ENCODE measurements at places on chromosomes 2 and 18. TPM values are rescaled to one million over a fixed set of nuclear protein-coding genes. Genes with fewer than 3 reads are reported as not detected.

GRCh38 chr18:58401191-58401590 lies 227.7 kb downstream of the ALPK2 start:
- DNase-seq: no peak

The IL18RAP gene
- 0.70 TPM for polyA plus RNA-seq

DNA sequence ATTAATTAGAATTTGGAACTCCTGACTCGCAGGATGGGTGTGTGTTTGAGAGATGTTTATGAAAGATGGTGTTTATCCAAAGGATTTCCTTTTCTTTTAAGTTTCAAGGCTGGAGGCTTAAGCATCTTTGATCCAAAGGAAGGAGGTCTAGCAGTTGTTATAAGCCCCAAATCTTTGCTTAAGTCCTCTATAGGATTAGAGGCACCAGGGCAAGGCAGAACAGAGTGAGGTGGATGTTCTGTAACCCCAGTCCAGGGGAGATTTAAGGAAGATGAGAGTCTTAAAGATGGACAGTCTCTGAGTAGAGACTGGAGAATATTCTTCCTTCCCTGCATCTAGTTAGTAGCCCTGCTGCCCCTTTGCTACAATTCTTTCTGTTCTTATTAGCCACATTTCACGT lies 17.5 kb downstream of the LBH start:
- DNase-seq: no peak

- DNase-seq: no peak
Observed at GRCh38 chr18:47898696-47899095, 31.8 kb downstream of the SMAD2 start.

DNA sequence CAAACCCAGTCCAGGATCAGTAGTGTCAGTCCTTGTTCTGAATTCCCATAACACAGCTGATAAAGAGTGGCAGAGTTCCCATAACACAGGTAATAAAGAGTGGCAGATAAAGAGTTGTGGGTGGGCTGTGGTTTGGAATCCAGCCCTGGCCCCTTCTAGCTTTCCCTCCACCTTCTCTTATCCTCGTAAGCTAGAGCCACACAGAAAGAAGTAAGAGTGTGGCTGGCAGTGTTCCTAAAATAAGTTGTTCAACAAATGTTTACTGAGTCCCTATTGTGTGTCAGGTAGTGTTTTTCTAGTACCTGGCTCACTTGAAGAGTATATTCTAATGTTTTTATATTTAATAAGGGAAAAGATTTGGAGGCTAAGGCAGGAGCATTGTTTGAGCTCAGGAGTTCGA lies 65.0 kb upstream of the BCL2L11 start:
- DNase-seq: no peak

GRCh38 chr2:204027091-204027490 lies 90.5 kb downstream of the ICOS start:
- no peak for DNase-seq

DNA sequence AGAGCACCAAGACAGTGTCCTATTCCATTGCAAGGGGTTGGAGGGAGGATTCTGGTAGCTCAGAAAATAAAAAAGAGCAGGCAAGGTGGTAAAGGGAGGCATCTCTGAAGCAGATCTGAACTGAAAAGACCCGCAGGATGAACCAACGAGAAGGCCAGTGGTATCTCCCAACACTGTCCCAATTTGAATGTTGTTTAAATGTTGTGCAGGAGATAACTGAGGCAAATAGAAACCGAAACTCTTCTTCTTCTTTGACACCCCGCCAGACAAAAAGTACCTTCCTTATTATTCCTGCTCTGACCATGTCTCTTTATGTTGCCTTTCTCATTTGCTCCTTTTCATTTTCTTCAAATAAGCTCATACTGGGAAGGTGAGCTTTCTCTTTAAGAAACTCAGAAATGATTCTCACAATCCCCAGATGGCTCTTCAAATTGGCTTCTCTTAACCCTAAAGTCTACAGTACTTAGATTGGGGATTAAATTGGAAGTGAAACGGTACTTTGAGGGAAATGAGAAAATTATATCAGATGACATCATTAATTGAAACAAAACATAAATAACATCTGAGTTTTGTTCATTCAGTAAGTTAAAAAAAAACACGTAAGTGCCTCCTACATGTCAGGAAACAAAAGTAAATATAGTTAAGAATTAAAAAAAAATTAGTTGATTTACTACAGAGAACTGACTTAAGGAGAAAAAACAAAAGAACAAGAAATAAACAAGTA lies 143.6 kb downstream of the WDPCP start:
- no peak for DNase-seq

The RAMP1 gene
- polyA plus RNA-seq: 7.1 TPM

- DNase-seq: no peak
Observed at GRCh38 chr2:156331572-156332283, 793 bp downstream of the NR4A2 start.

DNA sequence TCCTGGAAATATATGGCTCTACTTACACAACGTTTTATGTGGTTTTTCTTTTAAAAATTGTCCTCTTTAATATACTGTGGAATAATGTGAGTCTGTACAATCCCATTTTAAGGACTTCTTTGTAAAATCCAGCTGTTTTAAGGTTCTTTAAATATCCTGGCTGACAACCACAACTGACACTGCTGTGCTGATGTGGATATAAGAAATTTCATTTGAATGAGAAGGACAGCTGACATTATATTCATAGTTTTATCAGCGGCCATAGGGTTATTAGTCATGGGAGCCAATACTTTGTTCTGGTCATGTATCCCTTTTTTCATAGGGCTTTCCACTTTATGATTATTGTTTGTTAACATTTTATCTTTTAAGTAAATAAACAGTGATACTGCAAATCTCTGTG lies 169.5 kb downstream of the CAMKMT start:
- no peak for DNase-seq

GRCh38 chr2:241922411-241922810 lies 52.9 kb downstream of the RTP5 start:
- no peak for DNase-seq

- no peak for DNase-seq
Observed at GRCh38 chr2:177889818-177890460, 182.6 kb downstream of the PDE11A start.

GRCh38 chr2:136310797-136311603 lies 193.1 kb upstream of the CXCR4 start:
- no peak for DNase-seq

The ACTG2 gene
- 1.6 TPM for polyA plus RNA-seq

GRCh38 chr2:2655453-2656114 lies 324.5 kb upstream of the MYT1L start:
- no peak for DNase-seq

- DNase-seq: no peak
Observed at GRCh38 chr2:11466307-11467128, 557 bp upstream of the E2F6 start.

GRCh38 chr18:45850021-45850420 lies 24.5 kb downstream of the SIGLEC15 start:
- DNase-seq: no peak

The CHST9 gene
- polyA plus RNA-seq: 3.9 TPM

GRCh38 chr2:102418421-102418961 lies 4.5 kb upstream of the IL18RAP start:
- DNase-seq: no peak

- DNase-seq: no peak
Observed at GRCh38 chr2:223093436-223094241, 41.6 kb downstream of the KCNE4 start.

DNA sequence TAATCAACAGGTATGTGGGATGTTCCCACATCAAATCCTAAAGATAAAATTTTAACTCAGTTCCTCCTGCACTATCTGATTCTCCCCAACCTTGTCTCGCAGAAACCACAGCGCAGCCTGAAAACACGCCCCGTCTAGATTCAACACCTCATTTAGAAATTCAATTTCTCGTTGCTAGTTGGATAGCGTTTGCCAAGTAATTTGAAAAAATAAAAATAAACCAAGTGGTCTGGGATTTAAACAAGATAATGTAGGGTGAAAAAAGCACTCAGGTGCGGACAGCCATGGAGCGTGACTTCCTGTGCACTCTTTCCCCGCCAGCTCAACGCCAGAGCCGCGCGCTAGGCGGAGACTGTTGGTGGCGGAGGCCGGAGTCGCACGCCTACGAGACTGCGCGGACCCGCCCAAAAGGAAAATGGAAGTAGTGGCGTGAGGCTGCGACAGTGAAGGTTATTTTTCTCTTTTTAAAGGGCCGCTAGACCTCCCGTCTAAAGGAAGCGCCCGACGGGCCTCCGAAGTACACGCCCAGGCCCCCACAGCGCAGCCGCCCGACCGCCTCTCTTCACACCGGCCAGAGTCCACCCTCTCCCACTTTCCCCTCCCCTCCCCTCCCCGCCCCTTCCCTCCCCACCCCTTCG lies 615 bp upstream of the CCNT2 start:
- DNase-seq: peak; percentile 84

The NDC80 gene
- 26.9 TPM for polyA plus RNA-seq

The PLEK gene
- 18.9 TPM for polyA plus RNA-seq

DNA sequence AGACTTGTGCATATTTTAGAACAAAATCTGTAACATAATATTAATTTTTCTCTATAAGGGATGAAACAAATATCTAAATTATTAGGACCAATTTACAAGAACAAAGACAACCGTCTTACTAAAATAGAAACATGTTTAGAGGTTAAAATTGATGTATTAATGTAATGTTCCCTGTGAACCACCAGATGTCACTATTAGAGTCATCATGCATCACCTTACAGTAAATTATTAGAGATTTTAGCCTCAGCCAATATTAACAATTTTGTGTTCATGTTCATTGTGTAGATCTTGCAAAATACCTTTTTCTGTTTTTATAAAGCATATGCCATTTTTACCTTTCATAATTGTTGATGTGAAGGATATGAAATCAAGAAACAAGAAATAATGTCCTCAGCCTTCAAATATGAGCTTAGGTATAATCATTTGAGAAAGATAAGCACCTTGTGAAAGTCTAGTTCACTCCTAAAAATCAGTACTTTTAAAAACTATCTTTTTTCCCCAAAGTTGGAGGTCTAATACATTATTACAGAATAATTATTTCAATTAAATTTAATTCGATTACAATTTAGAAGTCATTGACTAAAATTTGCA lies 344.3 kb upstream of the KCNH7 start:
- DNase-seq: no peak

The NTSR2 gene
- not detected for polyA plus RNA-seq

GRCh38 chr2:112682101-112682500 lies 36.4 kb downstream of the SLC20A1 start:
- no peak for DNase-seq

DNA sequence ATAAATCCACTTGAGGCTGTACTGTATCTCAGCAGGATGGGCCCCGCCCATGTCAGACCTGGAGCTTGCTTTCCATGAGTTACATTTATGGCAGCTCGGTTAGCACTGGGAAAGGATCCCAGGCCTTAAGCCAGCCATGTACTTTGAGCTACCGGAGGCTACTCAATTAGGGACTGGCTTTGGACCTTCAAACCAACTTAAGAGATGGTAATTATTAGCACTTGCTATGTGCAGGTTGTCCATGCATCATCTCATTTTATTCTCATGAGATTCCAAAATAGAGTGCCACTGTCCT lies 64.4 kb downstream of the ACTR2 start:
- DNase-seq: no peak

GRCh38 chr18:70149616-70150301 lies 55.7 kb downstream of the RTTN start:
- DNase-seq: no peak

The SPC25 gene
- 25.8 TPM for polyA plus RNA-seq

The TACR1 gene
- 1.6 TPM for polyA plus RNA-seq

The ATP6V1B1 gene
- polyA plus RNA-seq: 1.5 TPM

GRCh38 chr2:75276093-75277029 lies 77.0 kb upstream of the TACR1 start:
- DNase-seq: no peak

Measured in left renal pelvis (tissue), 4 donors.